ENCODE measurements at places on chromosomes 5 and 9.

DNA sequence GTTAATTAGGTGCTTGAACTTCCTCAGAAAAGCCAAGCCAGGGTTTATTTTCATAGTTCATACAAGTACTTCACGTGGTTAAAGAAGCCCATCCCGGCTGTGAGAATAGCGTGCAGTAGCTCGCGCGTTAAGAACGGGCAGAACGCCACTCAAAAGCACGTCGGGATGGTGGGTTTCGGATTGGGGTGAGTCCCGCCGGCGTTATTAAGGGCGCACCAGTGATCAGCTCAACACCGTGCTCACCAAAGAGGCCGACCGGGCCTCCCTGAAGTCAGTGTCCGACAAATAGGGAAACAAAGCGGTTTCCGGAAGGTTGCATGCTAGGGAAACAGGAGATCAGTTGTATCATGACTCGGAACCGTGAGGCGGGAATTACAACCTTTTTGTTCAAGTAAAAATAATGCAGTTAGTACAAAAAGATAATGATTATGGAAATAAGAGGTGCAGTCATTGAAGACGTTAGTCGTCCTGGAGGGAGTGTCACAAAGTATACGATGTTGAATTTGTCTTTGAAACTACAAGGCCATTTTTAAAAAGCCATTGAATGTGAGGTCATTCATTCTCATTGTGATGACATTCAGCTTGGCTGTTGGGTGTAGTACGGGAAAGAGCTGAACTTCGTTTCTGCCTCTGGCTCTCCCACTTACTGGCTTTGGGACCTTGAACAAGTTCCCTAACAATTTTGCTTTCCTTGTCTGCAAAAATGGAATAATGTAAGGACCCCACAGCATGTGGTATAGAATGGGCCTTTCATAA, 992 bp downstream of the SETD9 start:
- peak; percentile 64 for DNase-seq

DNA sequence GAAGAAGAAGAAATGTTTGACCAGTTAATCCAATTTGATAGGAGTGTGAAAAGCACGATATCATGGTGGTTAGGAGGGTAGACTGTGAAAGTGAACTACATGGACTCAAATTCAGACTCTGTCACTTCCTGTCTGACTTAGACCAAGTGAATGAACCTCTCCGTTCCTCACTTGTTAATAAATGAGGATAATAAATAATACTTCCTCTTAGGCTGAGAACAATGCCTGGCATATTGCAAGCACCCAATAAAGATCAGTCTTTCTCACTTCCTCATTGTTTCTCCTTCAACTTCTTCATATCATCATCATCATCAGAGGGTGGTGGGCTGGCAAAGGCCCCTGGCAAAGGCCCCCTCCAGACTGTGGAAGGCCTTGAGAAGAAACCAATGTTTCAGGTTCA, 148.7 kb downstream of the CDK5RAP2 start:
- no peak for DNase-seq

DNA sequence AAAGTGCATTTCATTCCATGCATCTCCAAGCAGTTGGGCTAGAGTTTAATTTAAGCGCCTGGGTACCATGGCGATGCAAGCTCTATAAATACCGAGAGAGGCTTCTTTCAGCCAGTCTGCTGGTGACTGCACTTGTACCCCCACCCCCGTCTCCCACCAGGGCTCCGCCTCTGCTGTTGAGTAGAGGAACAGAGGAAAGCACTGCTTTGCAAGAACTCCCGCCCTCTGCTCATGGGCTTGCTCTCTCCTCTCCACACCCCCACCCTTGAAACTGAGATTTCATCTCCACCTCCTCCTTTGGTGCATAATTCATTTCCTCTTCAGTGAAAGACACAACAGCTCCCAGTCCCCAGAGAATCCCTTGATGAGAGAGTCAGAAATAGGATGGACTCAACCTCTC, 5.1 kb upstream of the WWC1 start:
- no peak for DNase-seq

DNA sequence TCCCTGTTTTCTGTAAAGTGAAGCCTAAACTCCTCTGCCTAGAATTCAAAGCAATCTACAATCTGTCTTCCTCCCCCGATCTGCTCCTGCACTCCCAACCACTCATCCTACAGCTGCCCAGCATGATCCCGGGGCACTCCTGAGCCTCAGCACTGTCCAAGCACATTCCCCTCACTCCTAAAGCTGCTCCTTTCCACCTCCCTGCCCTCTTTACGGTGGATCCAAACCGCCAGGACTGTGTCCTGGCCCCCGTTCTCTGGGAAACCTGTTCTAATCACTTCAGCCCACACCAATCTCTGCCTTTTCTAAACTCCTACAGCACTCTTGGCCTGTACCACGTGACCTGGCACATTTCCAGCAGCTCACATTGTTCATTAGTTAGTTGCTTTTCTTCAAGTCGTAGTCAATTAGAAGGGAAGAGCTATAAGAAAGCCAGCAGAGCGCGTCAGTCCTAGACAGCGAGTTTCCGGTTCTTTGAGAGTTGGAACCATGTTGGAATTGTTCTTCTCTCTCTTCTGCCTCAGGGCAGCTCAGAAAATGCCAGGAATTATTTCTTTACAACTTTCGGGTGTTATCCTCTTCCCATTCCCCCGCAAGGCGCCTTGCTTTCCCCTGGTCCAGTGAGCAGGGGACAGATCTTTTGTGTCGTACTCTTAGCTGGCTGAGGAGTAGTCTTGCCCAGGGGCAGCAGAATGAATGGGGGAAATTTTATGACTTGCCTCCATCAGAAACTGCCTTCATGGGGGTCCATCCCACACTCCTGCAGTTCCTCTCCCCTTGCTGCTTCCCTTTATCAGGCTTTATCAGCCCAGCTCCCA, 60.7 kb downstream of the NRG2 start:
- peak; percentile 20 for DNase-seq

GRCh38 chr5:89270901-89271300, 387.9 kb upstream of the MEF2C start:
- DNase-seq = no peak

DNA sequence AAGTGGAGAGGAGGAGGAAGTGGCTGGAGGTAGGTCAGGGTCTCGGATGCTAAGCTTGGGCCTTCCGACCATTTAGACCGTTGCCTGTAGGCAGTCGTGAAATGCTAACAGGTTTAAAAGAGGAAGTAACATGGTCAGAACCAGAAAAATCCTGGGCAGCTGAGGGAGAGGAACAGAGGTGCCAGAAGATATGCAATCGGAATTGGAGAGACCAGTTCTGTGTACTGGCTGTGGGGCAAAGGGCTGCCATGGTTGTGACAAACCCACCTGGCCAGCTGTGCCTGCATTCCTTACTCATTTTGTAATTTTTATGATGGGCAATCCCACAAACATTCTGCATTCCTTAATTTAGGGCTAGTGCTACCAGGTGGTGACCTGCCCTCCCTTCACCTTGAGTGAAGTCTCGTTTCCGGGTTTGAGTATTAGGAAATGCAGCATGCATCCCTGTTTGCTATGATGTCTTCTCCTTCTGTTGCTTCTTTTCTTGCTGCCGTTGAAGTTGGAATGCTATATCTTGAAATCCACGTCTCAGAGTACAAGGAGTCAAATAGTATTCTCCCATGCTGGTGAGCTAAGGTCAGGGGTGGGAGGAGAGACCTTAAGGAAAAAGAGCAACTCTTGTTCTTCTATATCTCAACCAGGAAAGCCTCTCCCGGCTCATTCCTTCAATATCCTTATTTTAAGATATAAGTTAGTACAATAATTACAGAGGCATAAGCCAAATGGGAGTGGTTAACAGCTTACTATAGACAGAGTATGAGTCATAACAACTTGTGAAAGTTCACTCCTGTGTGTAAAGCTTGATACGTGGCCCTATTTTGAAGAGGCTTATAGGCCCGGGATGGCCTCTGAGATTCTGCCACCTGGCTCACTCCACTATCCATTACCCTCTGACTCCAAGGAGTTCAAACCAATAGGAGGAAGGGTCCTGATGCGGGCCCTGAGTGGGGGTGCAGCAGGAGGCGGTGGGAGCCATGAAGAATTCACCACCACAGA, 37.0 kb downstream of the B4GALT1 start:
- DNase-seq = no peak

GRCh38 chr9:35749515-35750255, 598 bp downstream of the RGP1 start:
- no peak for DNase-seq

DNA sequence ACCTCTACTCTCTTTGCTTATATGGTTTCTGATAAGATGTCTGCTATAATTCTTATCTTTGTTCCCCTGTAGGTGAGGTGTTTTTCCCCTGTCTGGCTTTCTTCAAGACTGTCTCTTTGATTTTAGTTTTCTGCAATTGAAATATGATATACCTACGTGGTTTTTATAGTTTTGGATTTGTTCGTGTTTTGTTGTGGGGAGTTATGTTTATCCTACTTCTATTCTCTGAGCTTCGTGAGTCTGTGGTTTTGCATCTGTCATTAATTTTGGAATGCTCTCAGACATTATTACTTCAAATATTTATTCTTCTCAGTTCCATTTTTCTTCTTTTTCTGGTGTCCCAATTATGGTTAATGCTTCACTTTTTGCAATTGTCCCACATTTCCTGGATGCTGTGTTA, 521.3 kb downstream of the KCTD16 start:
- DNase-seq = no peak

DNA sequence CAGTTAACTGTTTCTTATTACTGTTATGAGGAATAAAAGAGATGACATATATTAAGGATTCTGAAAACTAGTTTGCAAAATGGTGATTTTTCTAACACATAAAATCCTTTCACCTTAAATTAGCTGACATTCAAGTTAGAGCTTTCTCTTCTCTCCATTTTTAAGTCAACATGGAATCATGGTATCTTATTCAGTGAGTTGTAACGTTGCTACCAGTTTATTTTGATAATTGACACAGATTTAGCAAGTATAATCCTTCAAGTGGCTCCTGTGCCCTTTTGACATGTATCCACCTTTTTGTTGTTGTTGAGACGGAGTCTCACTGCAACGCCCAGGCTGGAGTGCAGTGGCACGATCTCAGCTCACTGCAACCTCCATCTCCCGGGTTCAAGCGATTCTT, 58.5 kb downstream of the CSNK1A1 start:
- DNase-seq = no peak

GRCh38 chr5:122480146-122480545, 168.1 kb downstream of the SNCAIP start:
- no peak for DNase-seq

GRCh38 chr5:1171340-1171941, 30.0 kb upstream of the SLC6A19 start:
- DNase-seq = no peak

GRCh38 chr9:125074976-125075375, 68.4 kb downstream of the SCAI start:
- no peak for DNase-seq

DNA sequence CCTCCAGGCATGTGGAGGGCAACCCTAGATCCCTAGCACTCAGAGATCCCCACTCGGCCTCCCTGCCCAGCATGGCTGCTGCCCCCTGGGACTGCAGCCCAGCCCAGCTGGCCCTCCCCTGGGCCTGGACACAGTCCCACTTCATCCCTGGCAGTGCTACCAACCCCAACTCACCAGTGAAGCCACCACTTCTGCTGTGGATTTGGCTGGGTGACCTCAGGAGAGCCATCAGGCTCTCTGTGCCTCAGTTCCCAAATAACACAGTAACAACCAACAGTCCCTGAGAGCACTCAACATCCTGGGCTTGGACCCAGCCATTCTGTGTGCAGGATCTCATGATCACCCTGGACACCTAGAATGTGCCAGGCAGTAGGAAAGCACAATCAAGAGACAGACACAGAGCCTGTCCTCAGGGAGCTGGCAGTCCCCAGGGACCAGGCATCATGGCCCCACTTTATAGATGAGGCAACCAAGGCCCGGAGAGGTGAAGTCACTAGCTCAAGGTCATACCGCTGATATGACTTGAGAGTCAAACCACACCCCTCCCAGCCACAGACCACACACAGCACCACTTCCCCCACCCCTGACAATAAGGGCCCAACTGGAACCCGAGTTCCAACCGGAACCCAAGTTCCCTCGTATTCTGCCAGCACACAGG, 4.7 kb upstream of the PSMB7 start:
- no peak for DNase-seq

- no peak for DNase-seq
Measured at GRCh38 chr9:93343663-93344062, 107.8 kb upstream of the FAM120A start.

GRCh38 chr9:111412280-111412679, 71.9 kb downstream of the ECPAS start:
- no peak for DNase-seq

- no peak for DNase-seq
Measured at GRCh38 chr5:52995095-52995494, 5.9 kb downstream of the ITGA2 start.

GRCh38 chr5:33755231-33755630, 136.6 kb downstream of the ADAMTS12 start:
- no peak for DNase-seq

DNA sequence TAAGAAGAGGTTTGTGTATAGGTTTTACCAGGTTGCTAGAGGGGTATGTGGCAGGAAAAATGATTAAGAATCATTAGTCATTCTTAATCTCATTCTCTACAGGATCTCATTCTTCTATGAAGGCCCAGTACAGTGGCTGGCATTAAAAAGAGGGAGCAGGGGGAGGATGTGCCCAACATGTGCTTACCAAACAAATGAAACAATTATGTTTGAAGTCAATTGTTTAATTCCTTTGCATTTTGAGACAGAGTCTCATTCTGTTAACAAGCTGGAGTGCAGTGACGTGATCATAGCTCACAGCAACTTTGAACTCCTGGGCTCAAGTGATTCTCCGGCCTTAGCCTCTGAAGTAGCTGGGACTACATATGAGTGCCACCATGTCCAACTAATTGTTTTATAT, 23.0 kb downstream of the FNIP1 start:
- no peak for DNase-seq

- DNase-seq = no peak
Measured at GRCh38 chr9:98854266-98854665, 46.8 kb downstream of the GALNT12 start.

DNA sequence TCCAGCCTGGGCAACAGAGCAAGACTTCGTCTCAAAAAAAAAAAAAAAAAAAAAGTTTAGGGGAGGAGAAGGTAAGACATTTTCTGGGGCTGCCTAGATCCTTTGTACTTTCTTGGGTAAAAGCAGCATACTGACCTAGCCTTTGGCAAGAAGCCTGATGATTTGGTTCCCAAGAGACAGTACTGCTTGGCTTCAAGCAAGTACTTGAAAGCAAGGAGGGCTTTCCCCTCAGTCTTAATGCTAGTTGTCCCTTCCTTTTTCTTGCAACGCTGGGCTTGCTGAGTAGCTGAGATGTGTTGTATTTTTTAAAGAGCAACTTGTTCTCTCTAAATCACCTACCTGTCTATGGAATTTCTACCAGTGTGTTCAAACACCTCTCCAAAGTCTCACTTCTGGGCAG, 76.2 kb downstream of the INSYN2B start:
- no peak for DNase-seq

GRCh38 chr5:32506799-32507198, 62.3 kb upstream of the ZFR start:
- no peak for DNase-seq

GRCh38 chr9:86766912-86767311, 180.4 kb downstream of the GAS1 start:
- no peak for DNase-seq

- DNase-seq = peak; percentile 3
Measured at GRCh38 chr5:34957857-34958690, 28.7 kb downstream of the DNAJC21 start.

GRCh38 chr9:26727471-26727870, 165.1 kb downstream of the CAAP1 start:
- no peak for DNase-seq

GRCh38 chr5:66796305-66797292, 200.4 kb downstream of the MAST4 start:
- DNase-seq = peak; percentile 71

GRCh38 chr9:84140535-84141101, 160.0 kb downstream of the RMI1 start:
- DNase-seq = peak; percentile 61

- DNase-seq = no peak
Measured at GRCh38 chr9:89891591-89892304, 286.9 kb downstream of the GADD45G start.

Measured in NCI-H345 (cell line).